ENCODE measurements at places on chromosomes 7 and 10. TPM values are rescaled to one million over a fixed set of nuclear protein-coding genes. Genes with fewer than 3 reads are reported as not detected.

Gene CALCR
- not detected for total RNA-seq

GRCh38 chr7:18798088-18798906 is 302.7 kb downstream of the HDAC9 start:
- no peaks in the 10 kb centered on the region for H3K36me3 ChIP-seq
- no peak for DNase-seq
- no peaks in the 10 kb centered on the region for H3K27me3 ChIP-seq
- H3K4me3 ChIP-seq: no peak overlapping the region
- no peak overlapping the region for H3K27ac ChIP-seq
- no peaks in the 10 kb centered on the region for H3K4me1 ChIP-seq

GRCh38 chr7:16970732-16971482 is 89.1 kb upstream of the AGR3 start:
- DNase-seq: no peak
- no peak overlapping the region for H3K4me3 ChIP-seq
- H3K27me3 ChIP-seq: no peaks in the 10 kb centered on the region
- peaks cover 5% of the 10 kb centered on the region for H3K4me1 ChIP-seq
- no peaks in the 10 kb centered on the region for H3K36me3 ChIP-seq

- H3K27ac ChIP-seq: no peak overlapping the region
- peaks cover 14% of the 10 kb centered on the region for H3K4me1 ChIP-seq
- no peaks in the 10 kb centered on the region for H3K27me3 ChIP-seq
- no peak for DNase-seq
Measured at GRCh38 chr10:45425621-45426563, 51.9 kb downstream of the ALOX5 start.

Gene PITX3
- total RNA-seq: not detected

- no peaks in the 10 kb centered on the region for H3K36me3 ChIP-seq
- H3K4me3 ChIP-seq: no peak overlapping the region
- no peaks in the 10 kb centered on the region for H3K27me3 ChIP-seq
- H3K27ac ChIP-seq: no peak overlapping the region
Measured at GRCh38 chr7:132464740-132465139, 111.5 kb downstream of the PLXNA4 start.

Gene ELMO1
- 177 TPM for total RNA-seq

GRCh38 chr7:134770676-134771075 is 8.8 kb upstream of the CALD1 start:
- no peaks in the 10 kb centered on the region for H3K27me3 ChIP-seq
- no peaks in the 10 kb centered on the region for H3K36me3 ChIP-seq
- DNase-seq: no peak
- no peak overlapping the region for H3K4me3 ChIP-seq

- DNase-seq: no peak
- no peak overlapping the region for H3K27ac ChIP-seq
- H3K36me3 ChIP-seq: no peaks in the 10 kb centered on the region
- peaks cover 73% of the 10 kb centered on the region for H3K4me1 ChIP-seq
- no peaks in the 10 kb centered on the region for H3K27me3 ChIP-seq
Measured at GRCh38 chr10:33111488-33112051, 153.5 kb upstream of the ITGB1 start.

GRCh38 chr7:133836666-133837065 is 290.5 kb upstream of the LRGUK start:
- H3K27me3 ChIP-seq: no peaks in the 10 kb centered on the region
- no peak overlapping the region for H3K27ac ChIP-seq
- no peaks in the 10 kb centered on the region for H3K4me1 ChIP-seq

Gene APBB1IP
- total RNA-seq: 99.8 TPM
